Left ventricle myocardium inferior (tissue), 1 donor: ENCODE measurements at places on chromosomes 1 and 21.

DNA sequence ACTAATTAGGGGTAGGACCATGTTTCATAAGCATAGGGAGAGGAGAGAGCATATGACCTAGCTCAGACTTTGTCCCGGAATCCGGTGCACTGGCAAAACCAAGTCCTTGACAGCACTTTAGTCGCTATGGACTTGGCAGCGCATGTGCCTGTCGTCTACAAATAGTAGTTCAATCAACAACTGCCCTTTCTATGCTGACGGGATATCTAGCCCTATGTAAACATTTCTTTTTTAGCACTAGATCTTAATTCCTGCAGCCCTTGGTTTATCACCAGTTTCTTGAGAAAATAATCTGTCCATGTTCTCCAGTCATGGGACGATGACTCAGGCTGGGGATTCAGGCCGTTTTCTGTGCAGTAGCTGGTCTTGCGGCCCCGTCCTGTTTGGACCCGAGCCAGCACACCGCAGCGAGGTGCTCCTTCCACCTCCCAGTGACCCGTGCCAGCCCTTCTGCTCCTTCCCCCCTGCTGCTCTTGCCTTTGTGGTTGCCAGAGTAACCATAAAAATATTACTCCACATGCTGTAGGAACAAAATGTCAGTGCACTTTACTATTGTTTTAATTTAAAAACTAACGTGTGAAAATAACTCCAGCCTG lies 8.6 kb upstream of the MT1HL1 start:
- no peaks in the 10 kb centered on the region for H3K27me3 ChIP-seq
- peak overlapping the region; percentile 35 for H3K4me3 ChIP-seq
- peaks cover 44% of the 10 kb centered on the region for H3K4me1 ChIP-seq
- DNase-seq: peak; percentile 81
- peak overlapping the region; percentile 91 for H3K27ac ChIP-seq
- no peaks in the 10 kb centered on the region for H3K36me3 ChIP-seq

GRCh38 chr1:54272772-54273091 lies 72.8 kb downstream of the MRPL37 start:
- DNase-seq: no peak
- H3K4me3 ChIP-seq: no peak overlapping the region
- H3K27me3 ChIP-seq: no peaks in the 10 kb centered on the region
- peak overlapping the region; percentile 84 for H3K27ac ChIP-seq

- H3K27ac ChIP-seq: peak overlapping the region; percentile 73
- no peak for DNase-seq
- no peaks in the 10 kb centered on the region for H3K36me3 ChIP-seq
- peaks cover 58% of the 10 kb centered on the region for H3K4me1 ChIP-seq
These were observed 115.2 kb downstream of the LAMC2 start for GRCh38 chr1:183301239-183301638.

- no peaks in the 10 kb centered on the region for H3K36me3 ChIP-seq
- no peaks in the 10 kb centered on the region for H3K27me3 ChIP-seq
- no peak overlapping the region for H3K27ac ChIP-seq
- no peak overlapping the region for H3K4me3 ChIP-seq
- H3K4me1 ChIP-seq: peaks cover 70% of the 10 kb centered on the region
These were observed 2.0 kb downstream of the AGRN start for GRCh38 chr1:1021920-1022259.

GRCh38 chr1:90834886-90835660 lies 118.0 kb upstream of the BARHL2 start:
- H3K36me3 ChIP-seq: no peaks in the 10 kb centered on the region
- H3K4me1 ChIP-seq: peaks cover 22% of the 10 kb centered on the region
- no peak overlapping the region for H3K27ac ChIP-seq
- DNase-seq: no peak

GRCh38 chr21:31531967-31532366 lies 127.5 kb upstream of the SOD1 start:
- peaks cover 5% of the 10 kb centered on the region for H3K27me3 ChIP-seq
- H3K27ac ChIP-seq: no peak overlapping the region
- H3K4me3 ChIP-seq: no peak overlapping the region

- no peaks in the 10 kb centered on the region for H3K36me3 ChIP-seq
- H3K4me1 ChIP-seq: no peaks in the 10 kb centered on the region
- no peak for DNase-seq
- H3K27ac ChIP-seq: no peak overlapping the region
- no peak overlapping the region for H3K4me3 ChIP-seq
These were observed 21.2 kb downstream of the CRNN start for GRCh38 chr1:152392909-152393308.

DNA sequence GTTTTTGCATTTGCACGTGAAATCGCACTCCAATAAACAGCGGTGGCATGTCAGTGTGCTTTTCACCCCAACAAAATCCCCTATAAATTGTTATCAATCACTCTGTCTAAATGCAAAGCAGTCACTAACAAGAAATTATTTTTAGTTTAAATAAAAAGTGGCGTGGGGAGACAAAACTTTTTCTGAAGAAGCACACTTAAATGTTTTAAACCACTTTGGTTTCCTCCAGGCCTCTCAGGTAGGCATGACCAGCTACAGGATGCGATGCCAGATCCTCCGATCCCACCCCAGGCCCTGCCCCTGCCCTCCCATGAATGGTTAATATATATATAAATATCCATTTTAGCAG lies 3.6 kb downstream of the FMO1 start:
- peak overlapping the region; percentile 70 for H3K4me3 ChIP-seq
- DNase-seq: no peak
- no peak overlapping the region for H3K27ac ChIP-seq
- no peaks in the 10 kb centered on the region for H3K36me3 ChIP-seq

DNA sequence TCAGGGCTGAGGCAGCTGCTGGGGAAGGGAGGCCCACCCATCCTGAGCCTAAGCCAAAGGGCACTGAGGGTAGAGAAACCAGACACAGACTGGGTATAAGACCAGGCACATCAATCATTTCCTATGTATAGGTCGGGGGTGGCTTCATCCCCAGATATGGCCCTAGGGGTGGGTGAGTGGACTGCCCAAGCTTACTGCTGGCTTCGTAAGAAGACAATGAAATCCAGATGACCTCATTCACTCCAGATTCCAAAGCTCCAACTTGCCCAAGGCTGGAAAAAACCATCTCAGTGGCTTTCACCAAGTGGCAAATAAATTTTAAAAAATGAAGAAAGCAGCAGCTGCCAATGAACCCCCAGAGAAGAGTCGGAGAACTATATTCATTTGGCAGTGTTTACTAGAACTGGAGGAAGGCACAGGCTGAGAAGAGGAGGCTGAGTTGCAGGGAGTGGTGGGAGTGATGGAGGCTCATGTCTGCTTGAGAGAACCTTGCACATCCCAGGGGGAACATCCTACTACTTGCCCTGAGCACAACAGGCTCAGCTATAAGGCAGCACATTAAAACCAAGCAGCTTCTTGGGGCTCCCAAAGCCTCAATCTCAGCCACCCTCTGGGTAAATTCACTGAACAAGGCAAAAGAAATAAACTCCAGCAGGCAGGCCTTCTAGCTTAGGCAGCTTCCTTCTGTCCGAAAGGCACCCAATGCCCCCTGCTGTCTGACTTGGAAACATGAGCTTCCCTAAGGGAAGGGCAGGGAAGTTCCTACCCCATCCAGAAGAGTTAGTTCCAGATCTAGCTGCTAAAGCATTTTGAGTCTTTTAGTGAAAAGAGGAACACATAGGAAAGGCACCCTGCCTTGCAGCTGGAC lies 14.1 kb downstream of the PEA15 start:
- H3K4me3 ChIP-seq: no peak overlapping the region
- peak; percentile 38 for DNase-seq
- peaks cover 60% of the 10 kb centered on the region for H3K4me1 ChIP-seq
- H3K36me3 ChIP-seq: peaks cover 90% of the 10 kb centered on the region
